CD4-positive, alpha-beta T cell treated with Interferon alpha-2 for 1 hour (primary cell): ENCODE measurements at places on chromosomes 16 and 17.

DNA sequence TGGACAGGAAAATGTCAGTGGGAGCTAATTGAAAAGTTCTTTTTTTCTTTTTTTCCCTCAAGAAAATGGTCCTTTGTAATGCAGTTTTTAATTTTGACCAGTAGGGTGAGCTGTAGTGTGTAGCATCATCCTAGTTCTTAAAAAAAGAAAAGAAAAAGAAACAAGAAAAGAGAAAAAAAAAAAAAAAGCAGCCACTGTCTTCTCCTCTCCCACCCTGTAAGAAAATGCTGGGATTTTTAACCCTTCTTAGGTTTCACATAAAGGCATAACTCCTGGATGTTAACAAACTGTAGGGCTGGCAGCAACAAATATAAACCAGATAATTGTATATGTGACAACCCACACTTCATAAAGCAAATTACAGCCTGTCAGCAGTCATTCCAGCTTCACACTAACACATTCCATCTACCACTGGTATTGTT lies 78.1 kb downstream of the SKAP1 start:
- DNase-seq, result no peak

DNA sequence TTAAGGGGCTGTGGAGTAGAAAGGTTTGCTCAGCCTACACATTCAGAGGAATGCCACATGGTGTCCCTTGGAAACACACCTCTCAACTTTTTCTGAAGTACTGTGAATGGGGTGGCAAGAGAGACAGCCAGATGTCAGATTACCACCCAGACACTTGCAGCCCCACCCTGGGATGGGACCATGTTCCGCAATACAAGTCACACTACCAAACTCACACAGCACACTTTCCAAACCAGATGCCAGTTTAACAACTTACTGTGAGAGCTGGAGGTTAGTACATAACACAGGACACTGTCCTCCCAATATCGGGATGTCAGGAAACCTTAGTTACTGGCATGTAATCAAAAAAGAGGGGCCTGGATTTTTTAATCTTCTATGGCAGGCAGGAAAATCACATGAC lies 7.9 kb downstream of the USP7 start:
- DNase-seq, result no peak

DNA sequence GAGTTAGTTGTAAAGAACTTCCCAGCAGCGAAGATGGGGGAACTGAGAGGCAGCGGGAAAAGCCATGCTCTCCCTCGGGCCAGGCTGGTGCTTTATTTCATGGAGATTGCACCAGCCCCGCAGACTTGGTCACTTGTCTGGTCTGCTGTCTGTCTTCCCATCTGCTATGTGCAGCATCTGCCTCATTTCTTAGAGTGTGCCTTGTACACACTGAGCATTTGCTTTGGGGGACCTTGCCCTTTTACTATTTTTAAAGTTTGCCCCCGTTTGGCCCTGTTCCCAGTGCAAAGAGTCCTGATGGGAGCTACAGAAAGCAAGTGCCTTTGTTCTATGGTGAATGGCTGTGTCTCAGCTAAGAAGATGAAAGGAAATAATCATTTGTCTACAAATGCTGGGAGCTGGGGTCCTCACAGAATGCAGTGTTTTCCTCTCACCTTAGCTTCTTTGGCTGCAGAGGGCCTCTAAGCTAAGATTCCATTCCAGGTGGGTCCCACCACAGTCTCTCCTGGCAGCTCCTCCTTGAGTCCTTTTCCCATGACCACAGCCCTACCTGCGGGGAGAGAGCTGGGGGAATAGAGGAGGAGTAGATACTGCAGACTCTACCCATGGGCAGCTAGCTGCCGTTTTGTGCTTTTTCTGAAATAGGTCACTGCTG lies 25.1 kb upstream of the CNOT1 start:
- DNase-seq, result no peak

DNA sequence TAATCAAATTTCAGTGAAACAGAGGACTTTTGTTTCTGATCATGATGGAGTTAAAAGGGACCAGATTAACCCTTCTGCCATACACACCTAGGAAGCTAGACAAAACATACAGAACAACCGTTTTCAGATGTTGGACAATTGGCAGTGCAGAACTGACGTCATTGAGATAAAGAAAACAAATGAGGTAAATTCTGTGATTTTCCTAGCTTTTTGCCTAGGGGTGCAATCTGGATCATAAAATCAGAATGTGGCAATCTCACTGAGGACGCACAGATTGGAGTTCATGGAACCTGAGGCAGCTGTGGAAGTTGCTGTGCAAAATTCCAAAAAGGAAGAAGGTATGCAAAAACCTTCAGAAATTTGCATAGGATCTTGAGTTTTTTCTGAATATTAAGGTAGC lies 15.0 kb upstream of the USP32 start:
- no peak for DNase-seq

DNA sequence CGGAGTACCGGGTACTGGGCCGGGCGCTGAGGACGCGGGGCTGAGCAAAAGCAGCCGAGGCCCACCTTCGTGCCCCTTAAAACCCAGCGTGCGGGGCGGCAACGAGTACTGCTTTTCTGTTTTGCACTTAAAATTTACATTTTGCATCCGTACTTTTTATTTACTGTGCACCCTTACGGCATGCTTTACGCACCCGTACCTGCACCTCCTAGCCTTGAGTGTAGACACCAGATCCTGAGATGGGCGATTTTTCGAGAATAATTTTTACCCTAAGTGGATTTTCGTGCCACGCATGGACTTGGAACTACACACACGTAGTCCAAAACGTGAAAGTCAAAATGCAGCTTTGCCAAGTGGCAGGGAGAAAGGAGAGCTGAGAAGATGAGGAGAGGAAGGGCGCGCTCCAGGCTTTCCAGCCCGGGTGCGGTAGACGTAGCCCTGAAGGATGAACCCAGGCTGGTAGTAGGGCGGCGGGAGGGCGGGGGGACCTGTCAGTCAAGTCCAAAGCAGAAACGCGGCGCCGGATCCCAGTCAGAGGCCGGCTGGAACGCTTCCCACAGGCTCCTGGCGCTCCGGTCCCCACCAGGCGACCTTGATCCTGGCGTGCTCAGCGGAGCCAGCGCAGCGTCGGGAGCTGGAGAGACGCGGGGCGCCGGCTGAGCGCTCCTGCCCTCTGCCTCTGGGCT lies 1.2 kb upstream of the CBLN1 start:
- DNase-seq, result no peak

- no peak for DNase-seq
Measured at GRCh38 chr17:57445772-57446472, 189.6 kb downstream of the MSI2 start.

DNA sequence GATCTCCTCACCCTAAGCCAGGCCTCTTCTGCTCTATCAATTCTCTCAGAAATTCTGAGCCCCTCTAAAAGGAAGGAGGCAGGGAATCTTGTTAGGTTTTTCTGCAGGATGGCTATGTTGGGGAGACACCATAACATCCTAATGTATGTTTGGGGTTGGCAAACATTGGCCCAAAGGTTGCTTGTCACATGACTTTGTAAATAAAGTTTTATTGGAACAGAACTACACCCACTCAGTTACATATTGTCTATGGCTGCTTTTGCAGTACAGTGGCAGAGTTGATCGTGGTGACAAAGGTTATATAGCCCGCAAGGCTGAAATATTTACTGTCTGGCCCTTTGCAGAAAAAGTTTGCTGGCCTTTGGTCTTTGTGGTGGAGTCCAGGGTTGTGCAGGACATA lies 409.4 kb downstream of the XYLT1 start:
- DNase-seq, result no peak

DNA sequence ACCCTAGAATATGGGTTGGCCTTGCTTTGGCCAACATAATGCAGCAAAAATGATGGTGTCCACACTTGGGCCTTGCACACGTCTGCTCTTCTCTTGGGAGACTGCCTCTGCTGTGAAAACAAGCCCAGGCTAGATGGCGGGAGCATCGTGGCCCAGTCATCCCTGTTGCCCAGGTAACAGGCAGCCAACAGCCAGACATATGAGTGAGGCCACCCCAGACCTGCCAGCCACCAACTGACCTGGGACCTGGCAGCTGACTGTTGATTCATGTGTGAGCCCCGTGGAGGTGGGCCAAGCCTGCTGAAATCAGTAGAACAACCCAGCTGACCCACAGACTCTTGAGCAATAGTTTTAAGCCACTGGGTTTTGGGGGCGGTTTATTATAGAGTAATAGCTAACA lies 39.4 kb upstream of the CDH3 start:
- no peak for DNase-seq

- DNase-seq, result no peak
Measured at GRCh38 chr17:34865716-34866115, 95.5 kb downstream of the CCT6B start.

- DNase-seq, result no peak
Measured at GRCh38 chr16:81928975-81929374, 82.3 kb downstream of the SDR42E1 start.

- no peak for DNase-seq
Measured at GRCh38 chr17:75514299-75514918, 928 bp downstream of the CASKIN2 start.

GRCh38 chr16:31505483-31505882 lies 2.7 kb downstream of the RUSF1 start:
- DNase-seq, result no peak

DNA sequence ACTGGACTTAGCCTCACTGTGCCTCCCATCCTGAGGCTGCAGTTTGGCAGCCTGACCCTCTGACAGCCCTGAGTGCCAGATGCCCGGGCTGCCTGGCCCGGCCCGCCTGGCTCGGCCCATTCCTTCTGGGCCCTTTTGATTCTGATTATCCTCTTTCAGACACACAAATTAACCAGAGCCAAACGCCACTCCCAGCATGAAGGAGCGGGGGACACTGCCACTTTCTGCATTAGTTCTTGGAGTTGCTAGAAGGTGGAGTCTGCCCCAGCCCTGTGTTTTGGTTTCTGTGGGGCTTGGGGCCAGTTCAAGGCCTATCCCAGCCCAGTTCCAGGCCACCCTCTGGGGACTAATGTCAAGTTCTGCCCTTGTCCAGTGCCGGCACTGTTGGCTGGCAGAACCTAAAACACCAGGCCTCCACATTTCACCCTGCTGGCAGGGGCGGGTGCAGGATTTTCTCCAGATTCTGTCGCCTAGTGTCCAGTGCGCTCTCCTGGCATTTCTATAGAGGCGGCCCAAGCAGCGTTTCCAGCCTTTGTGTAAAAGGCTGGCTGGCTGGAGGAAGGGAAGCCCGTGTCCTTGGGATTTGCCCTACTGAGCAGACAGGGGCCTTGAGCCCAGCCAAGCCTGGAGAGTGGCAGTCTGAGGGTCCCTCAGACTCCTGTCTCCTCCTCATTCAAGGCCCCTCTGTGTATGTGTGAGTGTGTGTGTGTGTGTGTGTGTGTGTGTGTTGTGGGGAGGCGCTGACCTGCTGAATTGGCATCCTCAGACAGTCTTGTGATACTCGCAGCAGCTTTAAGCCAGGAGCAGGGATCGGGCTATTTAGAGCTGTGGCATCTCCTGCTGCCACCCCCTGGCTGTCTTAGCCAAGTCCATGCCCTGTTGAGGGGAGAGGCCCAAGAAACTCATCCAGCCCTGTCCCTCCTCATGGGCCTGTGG lies 21.4 kb downstream of the PLCD3 start:
- DNase-seq, result no peak
